ENCODE measurements at places on chromosomes 6 and 20. TPM values are rescaled to one million over a fixed set of nuclear protein-coding genes. Genes with fewer than 3 reads are reported as not detected.
A peak's percentile ranks its signal among the peaks of the same experiment; 100 is the strongest.

- no peaks in the 10 kb centered on the region for H3K36me3 ChIP-seq
- H3K4me3 ChIP-seq, result no peak overlapping the region
- H3K4me1 ChIP-seq, result no peaks in the 10 kb centered on the region
- H3K27ac ChIP-seq, result no peak overlapping the region
- DNase-seq, result no peak
Observed at GRCh38 chr6:23620911-23621401, 505.1 kb upstream of the NRSN1 start.

DNA sequence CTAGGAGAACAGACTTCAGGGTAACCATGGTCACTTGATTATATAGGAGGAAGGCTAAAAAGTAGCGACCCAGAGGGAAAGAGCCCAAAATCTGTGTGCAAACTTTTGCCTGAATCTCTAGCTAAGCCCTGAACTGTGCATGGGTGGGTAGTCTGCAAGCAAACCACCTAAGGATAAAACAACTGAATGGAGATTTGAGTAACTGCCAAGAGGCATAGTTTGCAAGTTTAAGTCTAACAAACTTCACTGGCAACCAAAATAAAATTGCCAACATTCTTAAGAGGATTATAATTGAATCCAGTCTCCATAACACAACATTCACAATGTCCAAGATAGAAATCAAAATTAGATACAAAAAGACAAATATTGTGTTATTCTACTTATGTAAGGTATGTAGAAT is 192.0 kb upstream of the PLN start:
- DNase-seq, result no peak
- no peaks in the 10 kb centered on the region for H3K27me3 ChIP-seq
- H3K4me1 ChIP-seq, result no peaks in the 10 kb centered on the region
- H3K36me3 ChIP-seq, result no peaks in the 10 kb centered on the region

DNA sequence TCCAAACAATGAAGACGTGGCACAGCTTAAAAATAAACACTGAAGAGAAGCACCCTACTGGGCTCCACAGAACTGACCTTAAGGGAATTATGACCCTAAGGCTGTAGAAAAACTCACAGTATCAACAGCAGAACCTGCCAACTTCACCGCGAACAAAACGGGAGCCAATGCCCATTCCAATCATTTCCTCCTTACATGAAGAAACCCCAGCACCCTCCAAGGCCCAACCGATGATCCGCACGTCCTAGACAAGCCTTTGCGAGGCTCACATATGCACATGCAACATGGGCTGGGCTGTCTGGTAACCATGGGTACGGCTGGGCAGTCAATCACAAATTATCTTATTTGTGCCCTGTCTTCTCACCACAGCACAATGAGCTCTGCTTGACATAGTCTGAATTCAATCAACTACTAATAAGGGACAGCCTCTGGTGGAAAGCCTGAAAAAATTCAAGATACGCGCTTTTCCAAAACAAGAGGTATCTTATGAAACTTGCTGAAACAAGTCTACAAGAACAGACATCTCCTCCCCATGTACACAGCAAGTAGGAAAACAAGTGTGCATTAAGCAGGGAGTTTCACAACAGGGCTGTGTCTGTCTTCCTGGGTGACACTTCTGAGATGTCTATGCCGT is 1.7 kb downstream of the DIDO1 start:
- DNase-seq, result no peak
- peaks cover 66% of the 10 kb centered on the region for H3K4me1 ChIP-seq
- H3K27me3 ChIP-seq, result no peaks in the 10 kb centered on the region
- H3K27ac ChIP-seq, result peak overlapping the region; percentile 94

- H3K4me3 ChIP-seq, result no peak overlapping the region
- H3K4me1 ChIP-seq, result no peaks in the 10 kb centered on the region
Observed at GRCh38 chr6:107684996-107685395, 139.1 kb downstream of the SCML4 start.

GRCh38 chr6:15480525-15480924 is 182.3 kb downstream of the DTNBP1 start:
- no peak overlapping the region for H3K4me3 ChIP-seq
- H3K27me3 ChIP-seq, result no peaks in the 10 kb centered on the region
- H3K36me3 ChIP-seq, result no peaks in the 10 kb centered on the region
- H3K4me1 ChIP-seq, result peaks cover 17% of the 10 kb centered on the region
- H3K27ac ChIP-seq, result no peak overlapping the region
- no peak for DNase-seq

DNA sequence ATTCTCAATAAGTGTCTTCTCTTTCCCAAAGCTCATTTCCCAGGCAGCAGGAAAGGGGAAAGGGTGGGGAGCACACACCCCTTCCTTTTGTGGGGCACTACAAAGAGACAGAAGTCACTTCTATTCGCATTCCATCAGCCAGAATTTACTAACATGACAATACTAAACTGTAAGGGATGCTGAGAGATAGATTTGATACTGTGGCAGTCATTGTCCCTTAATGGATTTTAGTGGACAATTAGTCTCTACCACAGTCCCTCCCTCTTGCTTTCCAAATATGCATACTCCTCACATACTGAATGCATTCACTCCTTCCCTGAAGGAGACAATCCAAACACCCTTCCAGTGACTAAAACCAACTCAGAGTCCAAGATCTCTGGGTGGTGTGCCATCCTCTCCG is 50.5 kb downstream of the ABRACL start:
- no peaks in the 10 kb centered on the region for H3K27me3 ChIP-seq
- H3K36me3 ChIP-seq, result no peaks in the 10 kb centered on the region

The OR2H1 gene
- not detected for total RNA-seq
